ENCODE measurements at places on chromosomes 3 and 15.
A peak's percentile ranks its signal among the peaks of the same experiment; 100 is the strongest.

DNA sequence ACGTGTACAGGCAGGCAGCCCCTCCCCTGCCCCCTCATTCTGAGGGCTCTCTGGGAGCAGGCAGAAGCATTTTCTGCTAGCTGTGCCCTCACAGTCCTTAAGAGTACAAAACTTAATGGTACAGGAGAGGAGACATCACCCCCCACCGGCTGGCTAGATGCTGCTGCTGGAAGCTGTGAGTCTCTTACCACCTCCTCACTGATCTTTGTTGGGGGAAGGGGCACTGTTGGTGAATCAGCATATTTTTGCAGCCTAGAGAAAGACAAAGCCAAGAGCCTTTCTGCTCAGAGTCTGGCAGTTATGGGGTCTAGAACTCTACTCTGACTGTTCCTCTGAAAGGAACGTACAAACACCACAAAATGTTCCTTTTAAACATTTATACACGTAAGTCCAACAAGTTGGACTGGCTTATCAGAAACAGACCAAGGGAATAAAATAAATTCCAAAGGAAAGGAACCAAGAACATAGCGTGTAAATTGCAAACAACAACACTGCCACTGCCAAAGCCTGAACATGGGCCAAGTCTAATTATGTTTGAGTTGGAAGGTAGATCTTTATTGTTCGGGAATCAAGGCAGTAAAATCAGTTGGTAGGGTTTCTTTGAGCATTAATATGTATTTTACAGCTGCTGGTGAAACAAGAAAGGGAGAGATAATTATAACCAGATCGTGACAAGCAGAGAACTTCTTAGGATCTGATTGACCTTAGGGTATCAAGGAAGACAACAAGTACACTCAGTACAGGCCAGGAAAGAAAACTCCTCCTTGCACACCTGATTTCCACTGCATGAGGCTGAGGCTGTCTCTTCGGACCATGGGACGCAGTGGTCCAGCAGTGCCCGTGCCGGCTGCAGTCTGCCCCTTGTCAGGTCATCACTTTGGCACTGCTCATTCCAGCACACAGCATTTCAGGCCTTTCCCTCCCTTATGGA is 27.4 kb downstream of the CLK3 start:
- DNase-seq, result peak; percentile 71

DNA sequence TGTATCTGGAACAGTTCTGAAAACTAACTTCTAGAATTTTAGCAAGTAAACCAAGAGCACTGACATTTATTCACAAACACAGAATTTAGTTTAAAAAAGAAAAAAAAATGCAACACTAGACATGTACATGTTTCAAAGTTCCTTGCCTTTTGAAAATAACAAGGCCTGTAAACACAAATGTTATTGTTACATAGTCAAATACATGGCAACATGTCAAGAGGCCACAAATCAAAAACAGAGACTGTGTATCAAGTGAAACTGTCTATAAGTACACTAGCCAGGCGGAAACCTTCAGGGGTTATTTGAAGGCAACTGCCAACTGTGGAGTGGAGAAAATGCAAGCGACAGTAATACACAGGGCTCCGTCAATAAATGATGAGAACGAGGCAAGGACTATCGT is 547.6 kb downstream of the FOXP1 start:
- DNase-seq, result no peak

- no peak for DNase-seq
Observed at GRCh38 chr15:85927931-85928537, 133.3 kb upstream of the KLHL25 start.

DNA sequence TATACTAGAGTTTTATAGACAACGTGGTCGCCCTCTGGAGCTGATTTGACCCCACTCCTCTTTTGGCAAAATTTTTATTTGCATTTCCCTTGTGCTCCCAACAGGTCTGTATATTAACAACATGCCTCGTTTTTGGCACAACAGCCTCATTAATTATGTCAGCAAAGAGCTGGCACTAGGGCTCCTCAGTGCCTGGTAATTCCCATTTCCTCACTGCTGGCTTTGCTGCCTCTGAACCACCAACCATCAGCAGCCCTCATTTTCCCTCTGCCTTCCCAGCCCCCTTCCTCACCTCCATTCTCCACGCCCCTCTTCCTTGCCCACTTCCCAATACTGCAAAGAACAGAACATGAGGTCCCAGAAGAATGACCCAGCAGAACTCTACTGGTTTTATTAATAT is 204.8 kb downstream of the ABHD5 start:
- no peak for DNase-seq

DNA sequence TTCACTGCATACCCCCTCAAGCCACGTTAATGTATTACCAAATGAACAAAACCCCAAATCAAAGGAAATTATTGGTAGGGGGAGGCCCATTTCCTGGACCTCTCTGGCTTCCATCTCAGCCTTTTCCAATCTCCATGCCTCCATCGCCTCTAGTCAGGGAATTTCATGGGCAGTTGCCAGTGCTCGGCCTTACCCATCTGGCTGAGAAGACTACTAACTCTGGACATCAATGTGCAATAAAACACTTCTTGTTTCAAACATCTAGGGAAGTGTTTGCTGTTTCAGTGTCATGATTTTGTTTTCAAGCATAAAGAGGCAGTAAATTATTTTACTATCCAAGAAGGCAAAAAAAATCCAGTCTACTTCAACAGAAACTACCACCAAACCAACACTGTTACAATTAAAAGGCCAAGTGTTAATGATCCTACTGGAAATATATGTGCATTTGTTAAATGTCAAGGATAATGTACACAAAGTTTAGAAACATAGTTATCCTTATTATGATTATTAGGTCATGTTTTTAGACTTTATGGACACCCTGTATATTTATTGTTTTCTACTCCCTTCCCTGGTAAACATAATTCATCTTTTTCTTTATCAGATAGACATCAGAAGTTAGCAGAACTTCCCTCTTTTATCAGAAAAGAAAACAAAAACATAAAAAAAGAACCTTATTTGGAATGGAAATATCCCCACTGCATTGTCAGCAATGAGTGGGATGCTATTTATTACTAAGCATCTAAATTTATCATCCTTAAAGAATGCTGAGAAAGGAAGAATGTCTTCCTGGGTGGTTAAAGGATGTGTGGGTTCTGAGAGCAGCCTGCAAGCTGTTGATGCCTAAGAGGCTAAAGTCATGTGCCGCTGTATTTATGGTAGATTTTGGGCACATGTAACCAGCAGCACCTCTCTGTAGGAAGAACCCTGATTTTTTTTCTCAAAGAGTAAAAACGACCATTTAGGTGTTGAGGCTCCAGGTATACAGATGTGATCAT is 15.2 kb downstream of the LDHAL6B start:
- no peak for DNase-seq

DNA sequence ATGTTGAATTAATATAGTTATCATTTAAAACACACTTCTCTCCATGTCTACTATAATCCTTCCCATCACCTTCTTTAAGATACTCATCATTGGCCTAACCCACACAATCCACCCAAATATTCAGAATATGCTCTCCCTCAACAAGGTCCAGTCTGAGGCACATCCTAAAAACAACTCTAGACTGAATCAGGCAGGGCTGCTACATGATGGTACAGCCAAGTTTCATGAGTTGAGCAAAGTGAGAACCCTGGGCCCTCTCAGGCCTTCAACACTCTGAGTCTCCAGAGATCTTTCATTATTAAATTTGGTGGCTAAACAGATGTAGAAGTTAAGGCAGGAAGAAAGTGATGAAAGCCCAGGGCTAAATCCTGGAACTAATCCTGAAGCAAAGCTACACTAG is 16.2 kb downstream of the ZNF148 start:
- no peak for DNase-seq

- DNase-seq, result no peak
Observed at GRCh38 chr15:45326741-45327140, 51.6 kb downstream of the GATM start.

GRCh38 chr3:177812492-177812891 is 615.2 kb upstream of the TBL1XR1 start:
- no peak for DNase-seq

- DNase-seq, result no peak
Observed at GRCh38 chr3:118912188-118912587, 122.5 kb downstream of the IGSF11 start.

DNA sequence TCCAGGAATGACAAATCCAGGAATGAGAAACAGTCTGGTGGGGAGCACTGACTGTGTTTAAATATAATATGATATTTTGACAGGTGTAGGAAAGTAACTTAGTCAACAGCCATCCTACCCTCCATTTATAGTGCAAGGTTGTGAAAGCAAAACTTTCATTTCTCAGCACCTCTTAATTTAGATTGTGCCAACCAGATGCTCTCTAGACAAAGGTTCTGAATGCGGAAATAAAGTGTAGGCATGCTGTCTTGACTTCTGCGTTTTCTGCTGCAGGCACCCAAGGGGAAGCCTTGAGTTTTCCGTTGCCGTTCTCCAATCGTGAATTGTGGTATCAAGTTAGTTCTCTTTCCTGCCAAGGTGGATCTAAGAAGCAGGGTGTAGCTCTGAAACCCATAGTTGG is 261.9 kb upstream of the SUCLG2 start:
- DNase-seq, result no peak

GRCh38 chr15:23497710-23498111 is 50.7 kb upstream of the GOLGA6L2 start:
- no peak for DNase-seq

- DNase-seq, result no peak
Observed at GRCh38 chr3:71148455-71149060, 435.0 kb downstream of the FOXP1 start.

- DNase-seq, result no peak
Observed at GRCh38 chr15:37071134-37071533, 29.2 kb downstream of the MEIS2 start.

DNA sequence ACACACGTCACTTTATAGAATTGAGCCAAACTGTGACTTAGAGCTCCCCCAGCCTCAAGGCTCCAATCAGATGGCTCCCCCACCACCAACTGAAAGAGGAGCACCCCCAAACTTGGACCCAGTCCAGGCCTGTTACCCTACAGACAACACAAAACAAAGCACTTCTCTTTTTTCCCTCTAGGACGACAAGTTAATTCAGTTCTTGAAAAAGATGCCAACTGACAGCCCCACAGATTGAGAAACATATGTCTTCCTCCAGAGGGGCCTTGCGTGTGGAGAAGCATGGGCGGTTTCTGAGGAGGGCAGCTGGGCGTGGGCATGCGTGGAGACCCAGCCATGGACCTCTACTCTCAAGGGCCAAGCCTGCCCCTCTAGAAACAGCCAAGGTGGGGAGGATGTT is 229.5 kb downstream of the SHQ1 start:
- no peak for DNase-seq
